ENCODE measurements at places on chromosomes 3 and 15.
A peak's percentile ranks its signal among the peaks of the same experiment; 100 is the strongest.

- DNase-seq: no peak
Measured at GRCh38 chr3:42668413-42668760, 14.9 kb downstream of the ZBTB47 start.

- no peak for DNase-seq
Measured at GRCh38 chr15:45773149-45773548, 138.3 kb downstream of the SQOR start.

- no peak for DNase-seq
Measured at GRCh38 chr3:85244519-85244918, 285.7 kb downstream of the CADM2 start.

DNA sequence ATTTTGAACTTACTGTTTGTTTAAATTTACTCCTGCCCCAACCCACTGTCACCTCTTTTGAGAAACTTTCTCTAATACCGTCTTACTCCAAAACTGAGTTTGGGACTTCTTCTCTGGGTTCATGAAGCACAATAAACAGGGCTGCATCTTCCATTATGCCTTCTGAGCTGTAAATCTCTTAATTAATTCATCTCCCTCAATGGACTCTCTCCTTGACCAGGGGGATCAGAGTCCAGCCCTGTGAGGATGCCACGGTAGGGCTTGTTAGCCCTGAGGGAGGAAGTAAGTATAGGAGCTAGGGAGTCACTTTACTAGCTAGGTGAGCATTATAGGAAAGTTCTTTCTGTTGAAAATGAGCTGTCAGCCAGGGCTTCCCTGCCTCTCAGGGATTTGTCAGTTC is 299.3 kb upstream of the SATB1 start:
- no peak for DNase-seq

- no peak for DNase-seq
Measured at GRCh38 chr3:61561374-61562041, at the start of gene PTPRG. TSS of gene PTPRG (plus strand) at chr3:61561571. CDS start at chr3:61562288, 717 bp downstream.

- peak; percentile 76 for DNase-seq
Measured at GRCh38 chr3:126654571-126655383, at the start of gene TXNRD3. TSS of gene TXNRD3 (minus strand) at chr3:126655124.

DNA sequence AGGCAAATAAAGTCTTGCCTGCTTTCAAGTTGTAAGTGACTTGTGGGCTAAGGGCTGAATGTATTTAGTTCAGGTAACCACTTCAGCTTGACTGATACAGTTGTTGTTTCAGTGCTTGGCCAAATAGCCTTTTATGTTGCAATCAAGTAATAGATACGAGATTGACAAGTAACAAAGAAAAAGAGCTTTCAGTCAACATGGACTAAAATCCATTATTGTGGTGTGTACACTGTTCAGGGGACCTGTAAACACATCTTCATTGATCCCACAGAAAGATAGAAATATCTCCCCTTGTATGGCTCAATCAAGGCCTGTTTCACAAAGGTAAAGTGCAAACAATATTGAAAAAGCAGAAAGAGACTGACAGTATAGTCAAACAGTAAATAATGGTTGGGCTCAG is 224.8 kb upstream of the TMCO5A start:
- DNase-seq: no peak

GRCh38 chr3:86867982-86868381 is 123.0 kb downstream of the VGLL3 start:
- no peak for DNase-seq

DNA sequence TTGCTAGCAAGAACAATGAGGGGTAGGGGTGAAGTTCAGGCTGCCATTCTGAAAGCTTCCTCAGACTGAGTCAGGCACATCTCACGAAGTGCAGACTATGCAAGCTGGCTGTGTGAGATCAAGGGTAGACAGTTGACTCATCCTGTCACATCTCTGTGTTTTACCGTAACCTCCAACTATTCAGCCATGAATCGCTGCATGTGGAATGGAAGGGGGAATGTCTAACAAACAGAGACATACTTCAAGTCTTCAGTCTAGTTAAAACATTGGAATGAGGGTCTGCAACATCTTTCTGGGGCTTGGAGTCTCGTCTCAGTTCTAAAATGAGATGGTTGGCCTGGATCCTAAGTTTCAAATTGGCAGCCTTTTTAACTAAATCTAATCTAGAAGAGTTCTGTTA is 25.9 kb downstream of the AGTR1 start:
- no peak for DNase-seq

DNA sequence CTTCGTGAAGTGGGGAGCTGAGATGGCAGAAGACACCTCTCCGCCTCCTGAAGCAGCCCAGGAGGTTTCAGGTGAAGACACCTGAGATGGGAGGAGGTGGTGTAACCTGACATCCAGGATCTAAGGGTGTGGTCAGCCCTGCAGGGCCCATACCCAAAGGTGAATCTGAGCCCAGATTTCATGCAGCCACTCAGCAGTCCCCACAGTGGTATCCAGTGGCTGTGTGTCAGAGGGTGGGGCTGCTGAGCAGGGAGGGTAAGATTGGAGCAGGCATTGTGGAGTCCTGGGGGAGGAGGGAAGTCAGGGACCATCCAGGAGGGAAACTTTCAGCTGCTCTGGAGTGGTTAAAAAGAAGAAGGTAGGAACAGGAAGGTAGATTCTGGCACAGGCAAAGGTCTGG is 46.0 kb upstream of the SMAD6 start:
- DNase-seq: no peak

- DNase-seq: no peak
Measured at GRCh38 chr3:66138336-66139313, 82.2 kb upstream of the SLC25A26 start.

DNA sequence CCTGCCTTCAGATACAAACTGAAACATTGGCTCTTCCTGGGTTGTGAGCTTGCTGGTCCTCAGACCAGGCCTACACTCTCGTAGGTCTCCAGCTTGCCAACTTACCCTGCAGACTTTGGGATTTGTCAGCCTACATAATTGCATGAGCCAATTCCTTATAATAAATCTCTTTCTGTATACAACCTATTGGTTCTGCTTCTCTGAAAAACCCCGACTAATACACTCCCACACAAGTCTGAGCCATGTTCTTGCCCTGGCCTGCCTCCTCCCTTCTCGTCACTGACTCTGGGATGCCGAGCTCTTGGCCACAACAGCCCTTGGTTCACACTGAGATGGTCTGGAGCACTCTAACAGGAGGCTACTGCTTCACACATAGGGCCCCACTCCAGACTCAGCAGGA is 9.5 kb downstream of the CYP19A1 start:
- no peak for DNase-seq

- DNase-seq: no peak
Measured at GRCh38 chr15:100780208-100780800, 99.3 kb upstream of the ALDH1A3 start.

DNA sequence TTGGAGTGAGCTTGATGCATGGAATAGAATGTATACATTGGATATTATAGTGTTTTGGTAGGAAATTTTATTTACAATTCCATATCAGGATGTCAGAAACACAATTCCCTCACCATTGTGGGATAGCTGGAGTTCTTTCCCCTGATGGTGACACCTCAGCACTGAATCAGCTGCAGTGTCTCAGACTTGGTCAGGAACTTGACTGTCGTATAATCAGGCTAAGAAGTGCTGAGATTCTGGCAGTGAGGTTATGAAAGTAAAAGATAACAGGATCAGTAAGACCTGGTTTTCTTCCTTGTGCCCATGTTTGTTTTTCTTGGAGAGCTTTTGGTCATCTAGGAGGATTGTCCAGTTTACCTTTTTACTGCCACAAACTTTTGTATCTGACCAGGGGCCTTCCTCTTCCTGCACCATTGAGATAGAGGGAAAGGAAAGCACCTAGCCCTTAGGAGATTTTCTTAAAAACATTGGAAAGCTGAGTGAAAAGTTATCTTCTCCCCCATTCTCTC is 27.3 kb upstream of the ST3GAL6 start:
- no peak for DNase-seq

DNA sequence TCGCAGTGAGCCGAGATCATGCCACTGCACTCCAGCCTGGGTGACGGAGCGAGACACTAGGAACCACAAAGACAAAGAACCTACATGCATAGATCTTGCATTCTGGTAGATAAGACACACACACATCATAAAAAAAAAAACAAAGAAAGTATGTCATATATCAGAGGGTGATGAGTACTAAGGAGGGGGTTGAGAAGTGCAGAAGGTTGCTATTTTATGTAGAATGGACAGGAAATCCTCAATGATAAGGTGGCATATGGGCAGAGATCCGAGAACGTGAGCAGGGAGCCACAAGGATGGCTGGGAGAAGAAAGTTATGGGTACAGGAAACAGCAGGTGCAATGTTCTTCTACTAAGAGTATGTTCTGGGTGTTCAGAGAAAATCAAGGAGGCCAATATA is 118.8 kb downstream of the MEX3B start:
- DNase-seq: no peak

DNA sequence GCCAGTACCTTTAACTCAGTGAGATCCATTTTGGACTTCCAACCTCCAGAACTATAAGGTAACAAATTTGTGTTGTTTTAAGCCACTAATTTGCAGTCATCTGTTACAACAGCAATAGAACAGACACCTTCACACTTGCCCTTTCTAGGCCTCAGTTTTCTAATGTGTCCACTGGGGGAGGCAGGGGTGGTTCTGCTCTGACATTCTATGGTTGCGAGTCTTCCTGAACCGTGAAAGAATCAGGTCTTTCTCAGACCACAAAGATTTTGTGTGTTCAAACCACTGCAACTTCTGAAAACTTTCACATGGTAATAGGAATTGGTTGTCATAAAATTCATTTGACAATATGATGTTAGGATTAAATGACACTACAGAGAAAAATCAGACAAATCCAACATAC is 26.8 kb upstream of the CSTA start:
- DNase-seq: no peak

DNA sequence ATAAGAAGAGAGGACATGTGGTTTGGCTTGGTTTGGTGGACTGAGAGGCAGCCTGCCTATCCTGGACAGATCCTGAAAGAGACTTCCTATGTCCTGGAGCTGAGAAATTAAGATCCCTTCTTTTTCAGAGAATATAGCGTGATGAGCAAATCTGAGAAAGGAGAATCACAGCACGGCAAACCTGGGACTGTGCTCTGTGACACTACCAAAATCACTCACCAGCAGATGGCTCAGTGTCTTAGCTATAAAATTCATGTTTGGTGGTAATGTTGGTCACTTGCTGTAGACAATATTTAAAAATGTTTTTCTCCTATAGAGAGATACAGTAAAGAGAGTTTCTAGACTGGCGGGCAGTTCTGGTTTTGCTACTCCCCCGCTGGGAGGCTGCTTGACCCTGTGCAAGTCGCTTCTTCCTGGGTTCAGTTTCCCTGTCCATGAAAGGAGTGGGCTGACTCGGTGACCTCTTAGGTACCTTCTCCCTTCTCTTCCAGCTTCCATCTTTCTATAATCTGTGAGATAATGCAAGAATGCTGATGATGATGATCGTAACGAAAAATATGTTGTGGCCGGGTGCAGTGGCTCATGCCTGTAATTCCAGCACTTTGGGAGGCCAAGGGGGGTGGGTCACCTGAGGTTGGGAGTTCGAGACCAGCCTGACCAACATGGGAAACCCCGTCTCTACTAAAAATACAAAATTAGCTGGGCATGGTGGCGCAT is 7.6 kb upstream of the HES1 start:
- DNase-seq: no peak

DNA sequence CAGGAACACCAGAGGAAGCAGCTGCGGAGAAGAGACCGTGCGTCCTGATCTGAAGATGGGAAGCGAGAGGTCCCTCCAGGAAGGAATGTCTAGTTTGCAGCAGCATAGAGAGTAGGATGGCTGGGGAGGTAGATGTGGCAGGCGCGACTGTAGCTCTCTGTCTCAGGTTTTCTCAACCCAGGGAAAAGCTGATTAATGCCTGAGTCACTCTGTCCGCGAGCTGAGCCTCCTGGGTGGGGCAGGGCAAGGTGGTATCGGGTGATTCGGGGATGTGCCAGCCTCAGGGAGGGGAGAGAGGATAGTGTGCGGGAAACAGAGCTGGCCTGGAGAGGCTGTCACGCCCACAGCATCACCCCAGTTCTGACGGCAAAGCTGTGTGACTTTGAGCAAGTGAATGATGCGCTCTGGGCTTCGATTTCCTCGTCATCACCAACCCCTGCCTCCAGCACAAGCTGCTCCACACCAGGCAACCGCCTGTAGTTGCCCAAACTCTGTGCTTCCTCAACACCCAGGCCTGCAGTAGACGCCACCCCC is 28.4 kb downstream of the CPN2 start:
- no peak for DNase-seq

DNA sequence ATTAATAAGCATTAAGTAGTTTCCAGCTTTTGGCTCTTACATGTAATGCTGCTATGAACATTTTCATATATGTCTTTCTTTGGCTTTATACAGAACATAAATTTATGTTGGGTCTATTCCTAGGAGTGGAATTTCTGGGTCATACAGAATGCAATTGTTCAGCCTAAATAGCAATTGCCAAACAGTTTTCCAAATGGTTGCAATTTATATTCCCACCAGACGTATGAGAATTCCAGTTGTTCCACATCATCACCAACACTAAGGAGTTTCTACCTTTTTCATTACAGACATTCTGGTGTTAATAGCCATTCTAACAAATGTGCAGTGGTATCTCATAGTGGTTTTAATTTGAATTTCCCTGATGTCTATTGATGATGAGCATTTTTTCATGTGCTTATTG is 160.1 kb upstream of the TMC3 start:
- no peak for DNase-seq

- no peak for DNase-seq
Measured at GRCh38 chr3:122668930-122669730, 11.5 kb upstream of the PARP14 start.

GRCh38 chr15:71971905-71972304 is 146.0 kb downstream of the MYO9A start:
- DNase-seq: no peak

DNA sequence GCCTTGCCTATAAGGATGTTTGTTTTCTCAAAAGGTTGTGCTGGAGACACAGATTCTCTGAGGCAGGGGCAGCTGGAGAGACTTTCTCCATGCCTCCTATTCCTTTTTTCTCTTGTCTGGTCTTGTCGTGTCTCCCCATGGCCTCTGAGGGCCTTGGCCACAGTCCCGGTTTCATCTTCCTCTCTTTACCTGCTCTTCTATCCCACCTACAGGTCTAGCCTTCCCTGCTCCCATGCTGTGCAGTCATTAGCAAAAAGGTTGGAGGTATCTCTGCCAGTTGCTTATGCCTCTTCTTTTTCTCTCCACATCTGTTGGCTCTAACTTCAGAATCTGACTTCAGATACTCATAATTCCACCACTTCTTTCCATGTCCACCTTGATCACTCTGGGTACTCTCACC is 191.1 kb downstream of the IL20RB start:
- no peak for DNase-seq
